HEK293T (cell line): ENCODE measurements at places on chromosomes 6 and 20.
A peak's percentile ranks its signal among the peaks of the same experiment; 100 is the strongest.

- DNase-seq, result no peak
These were observed 180.0 kb upstream of the SMLR1 start for GRCh38 chr6:130647246-130647645.

DNA sequence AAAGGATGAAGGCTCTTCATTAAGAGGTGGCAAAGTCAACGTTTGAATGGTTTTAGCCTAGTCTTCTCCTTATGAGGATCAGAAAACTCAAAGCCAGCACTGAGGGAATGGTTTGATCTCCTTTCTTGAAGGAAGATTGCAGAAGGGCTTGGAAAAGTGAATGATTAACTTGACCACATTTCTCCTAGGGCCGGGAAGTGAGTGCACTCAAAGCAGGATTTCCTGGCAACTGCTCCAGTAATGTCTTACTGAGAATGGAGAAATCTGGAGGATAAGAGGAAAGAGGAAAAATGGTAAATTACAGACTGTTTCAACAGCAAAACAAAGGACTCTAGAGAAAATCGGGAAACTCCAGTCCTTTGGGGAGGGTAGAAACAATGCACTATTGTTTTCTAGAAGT, 189.0 kb upstream of the FOXA2 start:
- DNase-seq, result no peak

GRCh38 chr6:56292505-56293181, 45.3 kb upstream of the COL21A1 start:
- peak; percentile 53 for DNase-seq

- DNase-seq, result no peak
These were observed 108.2 kb downstream of the NOL4L start for GRCh38 chr20:32476684-32477593.

DNA sequence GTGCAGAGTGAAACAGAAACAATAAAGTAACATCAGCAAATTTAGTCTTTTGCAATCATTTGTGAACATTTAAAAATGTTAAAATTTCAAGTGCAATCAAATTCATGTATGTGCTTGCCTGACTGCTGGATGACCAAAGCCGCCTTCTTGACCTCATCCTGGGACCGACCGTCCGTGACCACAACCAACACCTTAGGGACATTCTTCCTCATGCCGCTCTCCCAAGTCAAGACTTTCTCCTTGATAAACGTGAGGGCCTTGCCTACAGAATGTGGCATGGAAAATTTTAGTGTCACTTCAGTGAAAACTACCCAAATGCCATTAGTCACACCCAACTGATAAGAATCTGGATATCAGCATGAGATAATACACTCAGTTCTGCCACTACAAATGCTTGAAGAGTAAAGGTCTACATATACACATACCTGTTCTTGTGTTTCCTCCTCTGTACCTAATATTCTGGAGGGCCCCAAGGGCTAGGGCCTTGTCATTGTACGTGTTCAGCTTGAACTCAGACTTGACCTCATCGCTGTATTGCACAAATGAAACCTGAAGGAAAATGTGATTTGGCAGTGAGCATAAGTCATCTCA, 86.8 kb downstream of the COL12A1 start:
- DNase-seq, result no peak

DNA sequence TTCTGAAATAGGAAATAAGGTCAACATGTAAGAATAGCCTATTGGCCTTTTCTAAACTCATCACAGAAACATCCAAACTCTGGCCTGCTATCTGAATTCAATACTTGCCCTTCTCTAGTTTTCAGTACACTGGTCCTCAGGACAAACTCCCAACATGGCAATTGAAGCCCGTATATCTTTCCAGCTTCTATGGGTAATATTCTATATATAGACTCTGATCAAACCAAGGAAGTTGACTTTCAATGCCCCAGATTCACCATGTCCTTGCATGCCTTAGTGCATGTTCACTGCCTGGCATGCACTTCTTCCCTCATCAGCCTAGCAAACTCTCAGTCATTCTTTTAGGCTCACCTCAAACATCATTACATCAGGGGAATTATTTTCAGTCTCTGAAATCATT, 73.2 kb downstream of the RSPO3 start:
- DNase-seq, result no peak

- no peak for DNase-seq
These were observed 45.7 kb upstream of the TPD52L1 start for GRCh38 chr6:125107896-125108295.

GRCh38 chr20:19427913-19428312, 215.5 kb downstream of the SLC24A3 start:
- no peak for DNase-seq

GRCh38 chr6:136059308-136059707, 190.8 kb downstream of the MTFR2 start:
- no peak for DNase-seq
